ENCODE measurements at places on chromosomes 6 and 20.
A peak's percentile ranks its signal among the peaks of the same experiment; 100 is the strongest.

DNA sequence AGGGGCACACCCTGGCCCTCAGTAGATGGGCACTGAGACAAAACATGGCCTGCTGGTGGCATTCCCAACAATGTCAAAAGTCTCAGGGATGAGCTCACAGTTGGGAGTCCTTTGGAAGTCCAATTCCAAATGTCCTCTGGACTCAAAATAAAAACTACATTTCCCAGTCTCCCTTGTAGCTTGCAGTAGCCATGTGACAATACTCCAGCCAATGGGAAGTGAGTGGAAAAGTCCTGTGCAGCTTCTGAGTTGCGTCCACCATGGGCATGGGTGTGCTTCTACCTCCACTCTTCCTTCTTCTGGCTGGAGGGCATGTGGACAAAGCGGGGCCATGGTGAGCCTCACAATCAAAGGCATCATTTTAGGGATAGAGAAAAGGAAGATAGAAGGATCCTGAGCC, 5.8 kb upstream of the ADAM33 start:
- DNase-seq: peak; percentile 54

- peak; percentile 62 for DNase-seq
Measured at GRCh38 chr6:12538881-12539357, 177.6 kb upstream of the PHACTR1 start.

DNA sequence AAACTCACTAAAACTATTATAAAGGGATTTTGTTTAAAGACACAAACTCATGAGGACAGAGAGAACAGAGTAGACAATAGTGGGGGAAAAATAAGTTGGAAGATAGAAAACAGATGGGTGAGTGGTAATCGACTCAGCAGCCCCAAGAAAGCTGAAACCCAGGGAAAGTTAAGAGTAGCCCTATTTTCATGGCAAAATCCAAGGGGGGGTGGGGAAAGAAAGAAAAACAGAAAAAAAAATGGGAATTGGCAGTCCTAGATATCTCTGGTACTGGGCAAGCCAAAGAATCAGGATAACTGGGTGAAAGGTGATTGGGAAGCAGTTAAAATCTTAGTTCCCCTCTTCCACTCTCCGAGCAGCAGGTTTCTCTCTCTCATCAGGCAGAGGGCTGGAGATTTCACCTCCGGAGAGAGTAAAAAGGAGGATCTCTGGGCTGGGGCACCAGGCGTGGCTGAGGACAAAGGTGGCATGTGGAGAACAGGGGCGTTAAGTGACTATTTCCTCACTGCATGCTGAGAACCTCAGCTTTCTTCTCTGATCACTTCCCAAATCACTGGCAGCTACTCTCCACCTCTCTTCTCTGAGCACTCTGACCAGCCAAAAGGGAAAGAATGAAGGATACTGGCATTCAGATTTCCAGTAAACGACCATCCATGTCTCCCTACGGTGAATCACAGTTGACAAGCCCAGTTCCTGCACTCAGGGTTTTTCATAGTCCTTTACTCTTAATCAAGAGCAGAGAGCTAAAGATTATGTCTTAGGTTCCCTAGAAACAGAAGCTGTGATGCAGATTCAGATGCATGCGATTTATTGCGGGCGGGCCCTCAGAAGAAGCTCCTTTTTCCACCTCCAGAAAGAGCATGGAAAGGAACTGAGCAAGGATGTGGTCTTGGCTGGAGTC, 7.3 kb upstream of the RNF24 start:
- no peak for DNase-seq

- no peak for DNase-seq
Measured at GRCh38 chr6:109291902-109292301, 90.4 kb downstream of the CD164 start.

- DNase-seq: no peak
Measured at GRCh38 chr6:3575166-3575565, 118.3 kb upstream of the SLC22A23 start.

GRCh38 chr6:127641905-127642304, 64.9 kb downstream of the C6orf58 start:
- DNase-seq: peak; percentile 39

GRCh38 chr6:134902074-134902861, 47.6 kb downstream of the ALDH8A1 start:
- DNase-seq: no peak

DNA sequence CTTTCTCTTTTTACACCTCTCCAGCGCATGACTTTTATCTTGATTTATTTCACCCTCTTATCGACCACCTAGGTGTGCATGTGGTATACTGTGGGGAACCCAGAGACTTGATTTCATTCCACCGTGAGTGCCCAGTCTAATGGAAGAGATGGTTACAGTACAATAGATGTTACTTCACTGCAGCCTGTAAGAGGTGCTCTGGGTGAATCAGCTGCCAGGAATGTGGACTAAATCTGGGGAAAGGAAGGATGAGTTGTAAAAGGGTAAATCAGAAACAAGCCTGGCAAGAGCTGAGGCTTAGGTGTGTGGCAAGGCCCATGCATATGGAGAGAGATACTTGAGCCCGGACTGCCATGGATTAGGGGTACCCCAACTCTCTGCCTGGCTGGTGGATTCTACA, 7.4 kb downstream of the STK35 start:
- DNase-seq: peak; percentile 66

- peak; percentile 64 for DNase-seq
Measured at GRCh38 chr6:131199568-131200272, 64.5 kb downstream of the AKAP7 start.

DNA sequence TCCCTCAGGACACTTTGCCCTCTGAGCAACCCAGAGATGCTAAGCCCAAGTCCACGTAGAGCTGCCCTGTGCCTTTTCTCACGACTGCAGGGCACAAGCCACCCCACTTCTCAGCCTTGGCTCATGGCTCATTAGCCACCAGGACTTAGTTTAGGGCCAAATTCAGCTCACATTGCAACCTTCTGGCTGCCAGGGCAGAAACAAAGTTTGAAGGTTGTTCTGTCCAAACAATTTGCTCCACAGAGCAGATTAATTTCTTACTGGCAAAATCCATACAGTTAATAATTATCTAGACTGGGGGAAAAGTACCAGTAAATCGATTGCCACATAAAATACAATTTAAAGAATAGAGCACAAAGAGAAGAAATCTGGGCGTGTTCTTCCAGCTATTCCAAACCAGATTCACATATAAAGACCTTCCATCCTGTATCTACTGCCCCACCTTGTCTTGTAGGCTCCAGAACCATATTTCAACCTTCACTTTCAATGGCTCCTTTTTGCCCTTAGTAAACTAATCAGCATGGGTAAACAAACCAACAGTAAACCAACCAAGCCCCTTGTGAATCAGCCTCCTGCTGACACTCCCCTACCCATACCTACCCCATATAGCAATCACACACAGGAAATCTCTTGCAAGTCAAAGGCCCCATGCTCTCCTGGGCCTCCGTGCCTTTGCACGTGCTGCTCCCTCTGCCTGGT, 101.9 kb downstream of the QRSL1 start:
- DNase-seq: no peak

- DNase-seq: peak; percentile 32
Measured at GRCh38 chr6:137013738-137014602, 30.8 kb downstream of the IL20RA start.

GRCh38 chr6:5388326-5388725, 127.0 kb downstream of the FARS2 start:
- DNase-seq: no peak

GRCh38 chr20:35104685-35105295, 12.2 kb upstream of the TRPC4AP start:
- no peak for DNase-seq

GRCh38 chr6:57162028-57162427, 10.1 kb upstream of the BAG2 start:
- DNase-seq: no peak

GRCh38 chr6:168133168-168133561, 54.2 kb upstream of the FRMD1 start:
- peak; percentile 15 for DNase-seq

DNA sequence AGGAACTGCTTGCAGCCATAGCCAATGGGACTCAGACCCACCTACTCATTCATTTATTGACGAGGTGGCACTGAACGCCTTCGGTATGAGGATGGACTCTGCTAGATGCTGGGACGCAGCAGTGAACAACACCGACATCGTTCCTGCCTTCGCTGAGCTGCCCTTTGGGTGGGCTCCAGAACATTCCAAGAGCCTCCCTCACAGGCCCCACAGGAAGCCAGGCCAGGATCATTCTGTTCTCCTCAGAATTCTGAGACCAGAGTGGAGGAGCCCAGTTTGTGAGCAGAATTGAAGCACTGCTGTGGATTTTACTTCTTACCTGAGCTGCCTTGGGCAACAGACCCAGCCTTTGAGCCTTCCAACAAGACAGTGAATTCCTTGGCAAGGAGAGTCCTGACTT, 82.1 kb downstream of the KCNB1 start:
- peak; percentile 6 for DNase-seq

GRCh38 chr6:132063204-132063603, 112.0 kb upstream of the CCN2 start:
- DNase-seq: no peak

GRCh38 chr6:57301757-57302156, 15.7 kb upstream of the PRIM2 start:
- DNase-seq: no peak

- DNase-seq: no peak
Measured at GRCh38 chr6:121896363-121896762, 460.9 kb downstream of the GJA1 start.

DNA sequence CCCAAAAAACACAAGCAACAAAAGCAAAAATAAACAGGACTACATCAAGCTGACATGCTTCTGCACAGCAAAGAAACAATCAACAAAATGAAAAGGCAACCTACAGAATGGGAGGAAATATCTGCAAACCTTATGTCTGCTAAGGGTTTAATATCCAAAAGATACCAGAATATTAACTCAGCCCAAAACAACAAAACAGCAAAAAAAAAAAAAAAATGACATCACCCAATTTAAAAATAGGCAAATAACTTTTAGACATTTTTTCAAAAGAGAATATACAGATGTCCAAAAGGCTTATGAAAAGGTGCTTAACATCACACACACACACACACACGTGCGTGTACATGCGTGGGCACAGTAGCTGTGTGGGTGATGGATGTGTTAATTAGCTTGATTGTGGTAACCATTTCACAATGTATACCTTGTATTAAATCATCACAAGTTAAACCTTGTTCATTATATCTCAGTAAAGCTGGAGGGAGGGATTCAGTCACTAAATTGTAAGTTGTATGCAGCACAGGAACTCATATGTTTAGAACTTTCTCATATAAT, 52.4 kb downstream of the QKI start:
- DNase-seq: no peak

GRCh38 chr20:64006902-64007301, 26.0 kb downstream of the PRPF6 start:
- DNase-seq: no peak

DNA sequence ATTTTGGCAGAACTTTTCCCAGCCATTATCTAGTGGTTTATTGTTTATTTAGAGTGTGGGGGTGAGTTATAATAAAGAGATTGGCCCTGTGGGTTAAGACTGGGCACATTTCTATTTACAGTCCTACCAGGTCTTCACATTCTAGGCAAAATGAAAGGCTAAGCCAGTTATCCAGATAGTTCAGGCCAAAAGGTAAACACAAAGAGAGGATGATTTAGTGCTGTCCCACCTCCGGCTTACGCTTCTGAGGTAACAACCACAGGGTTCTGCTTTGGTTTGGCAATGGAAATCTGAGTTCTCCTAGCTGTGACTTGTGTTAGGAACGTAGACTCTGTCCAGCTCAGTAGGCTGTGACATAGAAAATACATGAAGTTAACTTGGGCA, 50.3 kb upstream of the PTPRK start:
- peak; percentile 42 for DNase-seq

DNA sequence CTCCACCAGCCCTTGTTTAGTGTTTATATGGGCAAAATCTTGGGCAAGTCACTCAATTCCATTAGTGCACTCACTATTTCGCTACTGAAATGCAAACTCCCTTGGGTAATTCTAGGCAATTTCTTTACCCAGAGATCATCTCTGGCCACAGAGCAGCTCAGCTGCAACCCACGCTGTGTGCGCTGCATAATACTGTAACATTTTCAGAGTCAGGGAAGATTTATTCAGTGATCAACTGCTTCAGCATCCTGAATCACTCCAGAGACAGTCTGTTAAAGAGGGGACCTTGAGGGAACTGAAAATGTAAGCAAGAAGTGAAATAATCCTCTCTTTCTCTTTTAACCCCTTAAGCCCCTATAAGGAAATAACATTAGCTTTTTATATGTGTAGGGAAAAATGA, 189.6 kb upstream of the FBXL4 start:
- no peak for DNase-seq

DNA sequence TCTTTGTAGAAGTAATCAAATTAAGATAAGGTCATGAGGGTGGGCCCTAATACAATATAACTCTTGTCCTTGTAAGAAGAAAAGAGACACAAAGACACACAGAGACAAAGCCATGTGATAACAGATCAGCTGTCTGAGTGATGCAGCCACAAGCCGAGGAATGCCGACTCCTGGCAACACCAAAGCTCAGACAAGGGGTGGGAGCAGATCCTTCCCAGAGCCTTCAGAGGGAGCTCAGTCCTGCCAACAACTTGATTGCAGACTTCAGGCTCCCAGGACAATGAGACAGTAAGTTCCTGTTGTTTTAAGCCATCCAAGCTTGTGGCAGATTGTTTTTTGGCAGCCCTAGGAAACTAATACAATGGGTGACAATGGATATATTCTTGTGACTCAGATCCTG, 325.0 kb upstream of the AGPAT4 start:
- no peak for DNase-seq

GRCh38 chr6:20652299-20653084, 118.2 kb downstream of the CDKAL1 start:
- DNase-seq: no peak

DNA sequence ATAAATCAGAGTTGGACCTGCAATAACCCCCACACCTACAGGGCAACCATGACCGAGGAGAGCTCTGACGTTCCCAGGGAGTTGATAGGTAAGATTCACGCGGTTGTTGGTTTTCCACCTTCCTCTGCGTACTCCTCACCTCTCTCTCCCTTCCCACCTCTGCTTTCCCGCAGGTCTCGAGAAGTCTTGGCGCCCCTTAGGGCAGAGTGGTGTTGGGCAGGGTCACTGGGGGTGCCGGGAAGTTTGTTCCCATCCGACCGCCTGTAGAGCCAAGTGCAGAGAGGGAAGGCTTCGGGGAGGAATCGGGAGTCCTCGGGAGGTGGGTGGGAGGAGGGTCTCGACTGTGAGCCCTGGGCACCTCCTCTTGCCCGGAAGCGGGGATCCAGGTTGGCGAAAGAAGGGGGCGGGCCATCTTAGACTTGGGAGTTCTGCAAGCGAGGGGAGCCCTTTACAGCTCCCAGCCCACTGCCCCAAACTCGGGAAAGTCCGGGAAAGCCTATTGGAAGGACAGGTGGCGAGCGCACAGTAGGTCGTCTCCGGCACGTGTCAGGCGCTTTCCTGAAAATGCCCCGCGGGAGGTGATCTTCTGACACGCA, 672 bp downstream of the CARMIL1 start:
- peak; percentile 44 for DNase-seq

GRCh38 chr6:36360241-36361054, 23.8 kb upstream of the BNIP5 start:
- DNase-seq: peak; percentile 80
